ENCODE measurements at places on chromosomes 1 and 21.

DNA sequence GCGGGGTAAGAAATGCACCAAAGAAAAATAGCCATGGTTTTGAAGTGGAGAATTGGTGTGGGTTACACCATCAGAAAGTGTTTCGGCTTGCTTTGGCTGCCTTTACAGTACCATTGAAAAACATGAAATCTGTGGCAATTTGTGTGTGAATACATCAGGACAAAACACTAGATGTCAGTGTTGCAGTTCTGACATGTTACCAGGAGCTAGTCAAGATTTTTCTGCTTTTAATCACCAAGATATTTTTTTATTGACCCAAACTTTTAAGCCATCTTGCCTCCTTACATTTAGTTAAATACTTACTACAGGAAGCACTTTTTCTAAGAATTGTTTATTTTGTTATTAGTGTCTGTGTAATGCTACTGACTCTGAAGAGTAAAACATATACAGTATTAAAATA is 14.3 kb downstream of the RRP15 start:
- no peak for DNase-seq

- no peak for DNase-seq
Measured at GRCh38 chr1:106266786-106267185, 789.7 kb upstream of the PRMT6 start.

GRCh38 chr1:55534565-55535121 is 319.5 kb upstream of the USP24 start:
- no peak for DNase-seq

- DNase-seq = no peak
Measured at GRCh38 chr1:72326494-72326893, 44.2 kb upstream of the NEGR1 start.
